NCI-H524 (cell line): ENCODE measurements at places on chromosomes 2 and 18.

- DNase-seq = no peak
Measured at GRCh38 chr2:39625927-39626270, 39.8 kb upstream of the TMEM178A start.

DNA sequence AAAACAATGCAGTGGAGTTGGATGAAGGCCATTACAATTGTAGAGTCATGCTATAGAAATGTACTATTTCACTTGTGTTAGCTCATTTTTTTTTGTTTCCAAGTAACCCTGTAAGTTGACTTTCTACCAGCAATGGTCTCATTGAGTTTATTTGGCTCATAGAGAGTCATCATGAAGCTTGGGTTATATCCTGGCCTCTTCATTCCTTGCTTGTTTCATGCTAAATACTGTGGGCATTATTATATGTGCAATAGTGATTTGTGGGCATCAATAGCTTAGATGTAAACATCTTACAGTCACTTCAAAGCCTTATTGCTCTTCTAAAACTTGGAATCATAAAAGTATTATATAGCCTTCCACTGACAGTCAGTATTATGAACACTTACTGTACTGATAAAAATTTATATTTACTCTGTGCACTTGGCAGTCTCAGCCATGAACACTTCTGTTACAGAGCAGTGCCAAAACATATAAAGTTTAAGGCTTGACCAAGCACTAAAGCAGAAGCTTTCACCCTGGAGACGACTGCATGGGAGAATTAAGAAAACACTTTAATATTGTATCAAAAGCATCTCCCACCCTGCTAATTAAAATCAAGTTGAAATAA is 751.2 kb downstream of the SATB2 start:
- no peak for DNase-seq

DNA sequence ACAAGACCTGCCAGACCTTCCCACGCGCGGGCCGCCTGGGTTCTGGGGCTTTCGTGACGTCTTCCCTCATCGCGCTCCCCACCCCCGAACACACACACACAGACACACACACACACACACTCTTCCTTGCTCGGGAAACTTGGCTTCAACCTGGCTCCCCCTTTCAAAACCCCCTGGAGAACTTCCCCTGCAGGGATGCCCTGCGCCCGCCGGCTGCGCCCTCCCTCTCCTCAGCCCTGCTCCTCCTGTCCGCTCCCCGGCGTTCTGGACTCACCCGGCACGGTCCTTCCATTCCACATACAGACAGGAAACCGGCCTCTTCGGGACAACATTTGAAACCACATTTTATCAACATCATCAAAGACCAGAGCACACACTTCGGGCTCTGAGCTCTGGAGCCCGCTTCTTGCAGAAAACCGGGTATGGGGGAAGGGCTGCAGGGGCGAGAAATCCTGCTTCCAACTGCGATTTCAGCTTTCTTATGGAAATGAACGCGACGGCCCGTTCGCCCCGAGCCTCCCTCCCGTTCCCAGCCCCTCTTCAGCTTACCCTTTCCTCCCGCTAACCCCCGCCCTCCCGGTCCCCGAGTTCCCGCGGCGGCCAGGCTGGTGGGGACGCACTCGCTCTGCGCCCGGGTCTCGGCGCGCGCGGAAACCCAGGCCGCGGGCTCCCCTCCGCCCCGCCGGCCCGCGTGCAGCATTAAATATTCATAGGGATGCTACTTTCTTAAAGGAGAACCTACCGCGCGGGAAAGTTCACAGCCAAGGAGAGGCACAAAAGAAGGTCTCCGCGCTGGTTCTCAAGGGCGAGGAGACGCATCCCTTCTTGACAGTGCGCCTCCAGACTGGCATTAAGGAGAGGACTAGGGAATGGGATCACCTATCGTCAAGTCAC is 18.3 kb downstream of the POU3F3 start:
- peak; percentile 47 for DNase-seq

DNA sequence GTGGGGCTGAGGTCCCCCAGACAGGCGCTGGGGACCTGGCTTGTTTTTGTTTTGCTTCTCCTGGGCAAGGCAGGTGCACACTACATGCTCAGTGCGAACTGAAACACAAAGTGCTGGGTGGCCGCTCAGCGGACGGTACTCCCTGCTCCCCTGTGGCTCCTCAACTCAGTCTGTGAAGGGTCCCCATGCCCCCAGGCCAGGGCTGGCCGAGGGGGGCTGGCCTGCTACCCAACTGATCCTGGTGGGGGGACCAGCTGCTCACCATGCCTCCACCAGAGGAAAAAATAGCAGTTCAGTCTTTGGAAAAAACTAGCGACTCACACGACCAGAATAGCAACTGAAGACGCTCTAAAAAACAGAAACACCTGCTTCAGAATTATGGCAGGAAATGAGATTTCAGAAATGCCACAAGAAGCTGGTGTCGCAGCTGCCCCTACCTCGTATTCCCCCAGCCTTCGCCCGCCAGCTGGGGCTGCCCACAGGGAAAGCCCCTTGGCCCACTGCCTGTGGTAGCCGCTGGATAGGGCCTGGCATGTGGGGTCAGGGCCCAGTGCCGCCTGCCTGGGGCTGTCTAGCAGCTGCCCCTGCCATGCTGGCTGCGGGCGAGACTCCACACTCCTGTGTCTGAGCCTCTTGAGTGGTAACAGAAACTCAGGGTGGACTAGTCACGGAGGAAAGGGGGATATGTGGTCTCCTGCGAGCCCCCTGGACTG is 43.7 kb downstream of the MEX3C start:
- no peak for DNase-seq

DNA sequence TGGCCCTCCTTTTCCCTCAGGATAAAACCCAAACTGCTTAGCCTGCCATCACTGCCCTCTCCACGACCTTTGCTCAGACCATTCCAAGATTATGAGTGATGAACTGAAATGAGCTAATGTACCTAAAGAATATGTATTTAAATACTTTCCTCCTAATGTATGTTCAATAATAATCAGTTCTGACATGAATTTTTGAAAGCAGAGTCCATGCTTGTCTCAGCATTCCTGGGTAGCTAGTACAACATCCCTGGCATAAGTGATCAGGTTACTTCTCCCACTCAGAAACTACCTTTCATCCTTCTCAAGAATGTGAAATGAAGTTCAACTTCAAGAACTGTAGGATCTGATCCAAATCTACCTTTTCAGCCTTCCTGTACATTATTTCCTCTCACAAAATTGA is 103.6 kb downstream of the UNC80 start:
- DNase-seq = no peak

DNA sequence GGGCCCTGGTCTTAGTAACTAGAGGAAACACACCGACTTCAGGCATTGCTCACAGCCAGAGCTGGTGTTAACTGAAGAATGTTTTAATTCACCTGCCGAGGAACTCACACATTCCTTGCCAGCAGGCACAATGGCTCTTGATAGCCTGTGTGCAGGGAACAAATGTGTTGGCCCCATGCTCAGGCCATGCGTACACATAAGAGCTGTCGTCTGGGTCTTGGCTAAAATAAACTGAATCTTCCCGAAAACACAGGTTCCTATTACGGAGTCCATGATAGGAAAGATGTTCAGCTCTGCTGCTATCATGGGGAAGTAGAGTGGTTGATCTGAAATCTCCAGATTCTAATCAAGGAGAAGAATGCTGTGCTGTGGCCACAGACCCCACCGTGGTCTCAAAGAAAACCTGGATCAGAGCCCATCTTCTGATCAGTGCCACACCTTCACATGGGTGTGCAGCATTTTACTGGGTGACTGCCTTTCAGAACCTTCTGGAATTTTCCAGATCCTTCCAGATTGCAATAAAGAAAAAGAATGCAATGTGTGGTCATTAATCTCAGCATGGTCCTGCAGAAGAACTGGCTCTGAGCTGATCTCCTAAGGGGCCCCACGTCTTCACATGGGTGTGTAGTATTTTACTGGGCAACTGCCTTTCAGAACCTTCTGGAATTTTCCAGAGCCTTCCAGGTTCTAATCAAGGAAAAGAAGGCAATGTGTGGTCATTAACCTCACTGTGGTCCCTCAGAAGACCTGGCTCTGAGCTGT is 17.2 kb downstream of the MBP start:
- DNase-seq = no peak

- DNase-seq = no peak
Measured at GRCh38 chr2:233858331-233858730, 4.0 kb upstream of the HJURP start.

DNA sequence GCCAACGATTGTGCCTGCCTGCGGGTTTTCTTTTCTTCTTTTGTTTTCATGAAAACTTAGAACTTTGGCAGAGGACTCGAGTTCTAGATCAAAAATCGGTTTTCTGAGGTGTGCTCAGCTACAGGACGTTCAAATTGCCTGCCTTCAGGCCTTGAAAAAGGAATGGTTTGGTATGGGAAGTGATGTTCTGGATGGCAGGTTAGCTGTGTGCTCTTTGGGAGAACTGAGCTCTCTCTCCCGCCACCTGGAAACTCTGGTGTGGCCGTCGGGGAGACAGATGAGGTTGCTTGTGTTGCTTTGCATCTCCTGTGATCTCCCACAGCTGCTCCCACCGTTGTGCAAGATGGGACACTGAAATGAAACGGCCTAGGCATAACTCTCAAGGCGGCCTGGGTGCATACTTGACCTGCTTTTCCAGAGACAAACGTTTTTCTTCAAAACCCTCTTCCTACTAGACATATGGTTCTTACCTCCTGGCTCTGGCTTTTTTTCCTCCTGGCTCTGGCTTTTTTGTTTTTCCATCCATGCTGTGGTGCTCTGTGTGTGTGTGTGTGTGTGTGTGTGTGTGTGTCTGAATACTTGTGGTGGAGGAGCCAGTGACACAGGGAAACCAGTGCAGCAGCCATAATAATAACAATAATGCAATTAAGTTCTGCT is 2.0 kb downstream of the FMNL2 start:
- DNase-seq = peak; percentile 84

DNA sequence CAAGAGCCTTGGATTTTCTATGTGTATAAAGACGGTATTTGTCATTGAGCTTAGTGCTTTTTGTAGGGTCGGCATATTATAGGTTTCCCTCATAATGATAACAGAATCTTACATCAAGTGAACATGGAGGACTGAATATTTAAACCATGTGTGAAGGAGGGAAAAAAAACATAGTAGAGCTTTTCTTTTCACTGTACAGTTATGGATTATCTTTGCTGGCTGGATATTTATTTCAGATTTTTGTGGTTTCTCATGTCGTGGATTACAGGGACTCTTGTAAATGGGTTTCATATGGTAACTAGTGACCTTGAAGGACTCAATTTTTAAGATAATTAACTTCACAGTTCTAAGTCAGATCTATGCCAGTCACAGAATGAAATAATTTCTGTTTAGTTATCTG is 330.2 kb upstream of the NRP2 start:
- no peak for DNase-seq

DNA sequence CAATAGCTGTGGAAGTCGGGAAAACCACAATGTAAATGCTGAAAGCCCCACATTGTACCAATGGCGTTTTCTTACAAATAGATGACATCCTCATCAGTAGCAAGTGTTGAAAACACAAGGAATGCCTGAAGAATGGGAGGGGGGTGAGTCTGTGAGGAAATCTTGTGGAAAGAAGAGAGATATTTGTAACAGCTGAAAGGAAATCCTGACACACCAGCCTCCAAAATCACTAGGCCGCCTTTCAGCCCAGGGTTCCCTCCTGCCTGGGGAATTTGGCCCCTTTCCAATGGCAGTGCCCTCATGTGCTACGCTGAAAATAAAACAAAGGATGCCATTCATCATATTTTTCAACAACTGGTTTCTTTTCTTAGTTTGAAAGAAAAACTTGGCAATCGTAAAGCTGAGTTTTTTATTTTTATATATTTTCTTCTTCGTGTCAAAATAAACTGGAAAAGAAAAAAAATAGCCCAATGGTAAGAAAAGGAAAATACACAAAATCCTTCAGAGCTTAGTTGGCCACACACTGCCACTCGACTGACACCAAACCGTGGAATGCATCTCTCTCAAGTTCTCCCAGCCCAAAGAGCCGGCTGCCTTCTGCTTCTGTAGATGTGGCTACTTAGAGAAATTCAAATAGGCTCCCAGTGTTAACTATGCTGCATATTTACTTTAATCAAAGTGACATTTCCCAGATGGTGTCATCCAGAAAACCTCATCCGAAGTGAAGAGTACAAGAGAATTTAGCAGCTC is 52.0 kb downstream of the FTCDNL1 start:
- DNase-seq = no peak

- no peak for DNase-seq
Measured at GRCh38 chr2:65746931-65747675, 314.7 kb upstream of the SPRED2 start.

DNA sequence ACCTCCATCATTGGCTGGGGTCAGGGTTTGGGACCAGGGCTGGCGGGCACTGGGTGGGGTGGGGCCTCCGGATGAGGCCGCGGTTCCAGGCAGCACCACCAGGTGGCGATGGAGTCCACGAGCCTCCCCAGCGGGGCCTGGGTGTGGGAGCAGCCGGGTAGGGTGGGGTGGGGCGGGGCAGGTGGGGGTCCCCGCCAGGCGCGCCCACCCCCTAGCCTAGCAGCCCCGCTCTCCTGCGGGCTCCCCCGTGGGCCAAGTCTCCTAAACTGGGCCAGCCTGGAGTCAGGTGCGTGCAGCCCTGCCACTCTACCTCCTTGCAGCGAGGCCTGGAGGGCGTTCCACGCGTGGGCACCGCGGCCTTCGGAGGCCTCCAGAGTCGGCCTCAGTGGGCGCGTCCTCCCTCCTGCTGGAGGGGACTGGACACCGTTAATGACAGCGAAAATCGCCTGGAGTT is 187.5 kb downstream of the TWIST2 start:
- DNase-seq = no peak

- no peak for DNase-seq
Measured at GRCh38 chr2:241195506-241196130, 7.1 kb downstream of the ANO7 start.

- DNase-seq = no peak
Measured at GRCh38 chr2:233386382-233387041, 32.2 kb downstream of the DGKD start.

GRCh38 chr18:35106845-35107148 is 65.6 kb downstream of the MAPRE2 start:
- DNase-seq = no peak

DNA sequence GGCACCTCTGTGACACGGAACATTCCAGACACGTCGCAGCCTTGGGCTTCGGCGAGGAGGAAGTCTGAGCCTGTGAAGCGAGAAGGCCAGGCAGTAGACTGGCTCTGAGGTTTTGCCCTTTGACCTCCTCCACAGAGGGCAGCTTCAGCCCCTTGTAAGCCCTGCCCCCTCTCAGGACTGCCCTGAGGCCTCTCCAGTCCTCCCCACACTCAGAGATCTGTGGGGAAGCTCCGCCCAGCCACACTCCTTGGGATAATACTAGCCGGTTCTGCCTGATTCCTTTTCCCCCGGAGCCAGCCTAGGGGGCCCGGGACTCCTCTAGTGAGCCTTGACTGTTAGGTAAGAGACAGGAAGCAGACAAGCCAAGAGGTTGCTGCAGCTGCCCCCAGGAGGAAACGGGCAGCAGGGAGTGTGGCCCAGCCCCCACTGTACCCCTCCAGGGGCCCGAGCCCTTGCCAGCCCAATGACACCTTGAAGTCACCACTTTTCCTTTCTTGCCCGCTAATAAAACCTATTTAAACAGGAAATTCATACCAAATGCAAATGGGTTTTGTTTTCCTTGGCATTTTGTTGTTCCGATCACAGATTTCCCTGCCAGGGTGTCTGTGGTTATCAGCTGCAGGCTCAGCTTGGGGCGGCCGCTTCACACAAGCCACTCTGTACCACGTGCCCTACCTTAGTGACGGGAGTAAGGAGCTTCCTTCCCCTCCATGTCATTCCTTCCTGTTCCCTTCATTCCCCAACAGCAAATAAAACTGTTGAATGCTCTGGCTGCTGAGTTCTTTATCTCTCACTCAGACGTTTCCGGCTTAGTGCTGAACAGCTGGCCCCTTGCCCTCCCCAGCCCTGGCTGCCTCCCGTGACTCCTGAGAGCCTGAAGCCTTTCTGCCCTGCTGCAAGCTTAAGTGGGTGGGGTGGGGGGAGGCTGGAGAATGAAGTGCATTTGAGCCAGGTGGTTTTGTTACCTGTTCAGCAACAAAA is 124.7 kb downstream of the CABLES1 start:
- DNase-seq = peak; percentile 71

GRCh38 chr2:54555318-54555837 is 99.3 kb downstream of the SPTBN1 start:
- DNase-seq = no peak
